ENCODE measurements at places on chromosomes 7 and 10.

DNA sequence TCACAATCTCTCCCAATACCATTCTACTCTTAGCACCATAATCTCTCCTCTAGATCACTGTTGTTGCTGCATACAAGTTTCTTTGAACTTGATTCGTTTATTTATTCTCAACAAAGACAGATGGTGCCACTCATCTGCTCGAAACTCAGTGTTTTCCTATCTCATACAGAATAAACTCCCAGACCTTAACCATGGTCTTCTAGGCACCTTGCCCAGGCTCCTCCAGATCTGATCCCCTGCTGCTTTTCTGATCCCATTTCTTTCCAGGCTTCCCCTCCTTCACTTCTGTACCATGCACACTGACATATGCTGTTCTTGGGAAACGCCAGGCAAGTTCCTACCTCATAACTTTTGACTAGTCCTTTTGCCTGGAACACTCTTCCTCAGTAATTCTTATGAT, 645.7 kb downstream of the DNAJB9 start:
- no peak for DNase-seq

DNA sequence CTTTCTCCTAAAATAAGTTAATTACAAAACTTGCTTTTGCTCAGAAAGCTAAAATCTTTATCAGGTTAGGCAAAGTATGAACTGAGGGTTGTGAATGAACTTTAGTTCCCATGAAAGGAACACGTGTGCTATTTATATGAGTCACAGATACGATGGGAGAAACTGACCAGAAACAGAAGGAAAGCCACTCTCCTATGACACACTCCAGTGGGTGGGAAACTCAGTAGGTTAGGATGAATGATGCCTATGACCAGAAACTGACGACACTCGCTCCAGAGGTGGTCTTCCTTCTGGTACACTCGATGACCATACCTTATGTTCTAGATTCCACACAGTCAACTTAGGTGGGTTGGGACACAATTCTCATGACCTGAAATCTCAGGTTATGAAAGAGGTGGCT, 215.7 kb upstream of the INHBA start:
- no peak for DNase-seq

GRCh38 chr10:6659451-6659850, 79.4 kb upstream of the PRKCQ start:
- no peak for DNase-seq

GRCh38 chr10:14102056-14102455, 228.7 kb downstream of the FRMD4A start:
- no peak for DNase-seq

GRCh38 chr7:136312592-136312991, 335.4 kb upstream of the MTPN start:
- no peak for DNase-seq

GRCh38 chr7:30912986-30913811, 1.5 kb downstream of the AQP1 start:
- no peak for DNase-seq

DNA sequence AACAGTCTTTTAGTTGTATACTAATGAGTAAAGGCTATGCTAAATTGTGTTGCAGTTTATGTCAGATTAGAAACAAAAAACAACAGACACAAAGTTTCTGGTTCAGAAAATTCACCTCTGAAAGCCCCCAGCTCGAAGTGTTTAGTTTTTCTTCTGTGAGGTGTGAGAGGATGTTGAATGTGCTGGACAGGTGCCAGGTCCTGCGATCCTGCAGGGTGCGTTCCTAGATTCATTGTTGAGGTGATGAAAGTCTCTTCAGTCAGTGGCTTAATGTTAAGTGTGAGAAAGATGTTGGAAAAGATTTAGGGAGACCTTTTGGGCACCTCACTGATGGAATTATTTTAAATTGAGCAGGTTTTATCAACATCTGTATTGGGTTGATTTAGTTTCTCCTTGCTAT, 287.3 kb downstream of the SDK1 start:
- no peak for DNase-seq

DNA sequence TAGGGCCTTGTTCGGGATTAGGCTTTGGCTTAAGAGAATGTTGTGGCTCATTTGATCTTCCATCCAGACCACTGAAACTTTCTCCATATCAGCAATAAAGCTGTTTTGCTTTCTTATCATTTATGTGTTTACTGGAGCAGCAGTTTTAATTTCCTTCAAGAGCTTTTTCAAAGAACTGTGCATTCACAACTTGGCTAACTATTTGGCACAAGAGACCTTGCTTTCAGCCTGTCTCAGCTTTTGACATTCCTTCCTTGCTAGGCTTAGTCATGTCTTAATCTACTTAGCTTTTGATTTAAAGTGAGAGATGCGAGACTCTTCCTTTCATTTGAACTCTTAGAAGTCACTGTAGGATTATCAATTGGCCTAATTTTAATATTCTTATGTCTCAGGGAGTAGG, 19.1 kb upstream of the AKR1B1 start:
- no peak for DNase-seq

GRCh38 chr10:78062296-78062695, 28.6 kb downstream of the RPS24 start:
- no peak for DNase-seq

DNA sequence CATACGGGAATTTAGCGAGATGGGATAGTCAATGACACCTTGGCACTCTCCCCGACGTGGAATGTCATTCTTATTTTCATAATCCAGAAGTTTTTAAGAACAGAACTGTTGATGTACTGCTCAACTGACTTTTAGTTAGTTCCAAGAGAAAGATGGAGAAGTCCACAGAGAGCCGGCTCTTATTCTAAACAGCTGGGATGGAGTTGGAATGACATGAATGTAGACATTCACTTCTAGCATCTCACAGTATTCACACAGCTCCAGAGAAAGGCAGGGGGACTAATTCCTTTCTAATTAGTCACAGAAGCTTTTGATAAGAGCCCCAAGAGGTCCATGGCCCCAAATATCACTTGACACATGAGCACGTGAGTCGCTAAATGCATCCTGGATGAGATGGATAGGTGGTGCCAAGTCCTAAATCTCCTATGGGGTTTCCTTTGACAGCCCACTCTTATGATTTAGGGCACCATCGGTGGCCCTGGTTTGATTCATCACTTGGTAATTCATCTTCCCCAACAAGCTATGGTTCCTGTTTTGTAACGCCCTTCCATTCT, 420.3 kb upstream of the AUTS2 start:
- no peak for DNase-seq
